Left cardiac atrium (tissue), 4 donors: ENCODE measurements at places on chromosomes 6 and 20.

DNA sequence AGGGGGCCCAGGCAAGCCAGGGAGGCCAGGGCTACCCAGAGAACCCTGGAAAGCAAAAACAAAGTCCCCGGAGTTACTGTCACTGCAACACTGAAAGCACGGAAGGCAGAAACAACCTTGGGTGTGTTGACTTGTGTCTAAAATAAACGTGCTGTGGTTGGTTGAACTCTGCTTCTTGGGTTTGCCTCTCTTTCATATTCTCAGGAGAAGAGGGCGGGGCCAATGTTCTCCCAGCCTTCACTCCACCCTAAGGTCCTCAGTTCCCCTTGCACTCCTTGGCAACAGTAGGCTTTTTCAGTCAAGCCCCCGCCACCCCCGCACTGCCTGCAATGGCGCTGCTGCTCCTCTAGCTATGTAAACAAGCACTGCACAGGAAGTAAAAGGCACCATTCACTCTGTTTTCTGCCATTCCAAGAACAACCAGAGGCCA lies 60.9 kb downstream of the COL9A1 start:
- no peak for DNase-seq

- no peak for DNase-seq
Observed at GRCh38 chr6:102381203-102381602, 987.7 kb downstream of the GRIK2 start.

- peak; percentile 75 for DNase-seq
Observed at GRCh38 chr20:4811661-4812181, 90.0 kb downstream of the PRND start.

DNA sequence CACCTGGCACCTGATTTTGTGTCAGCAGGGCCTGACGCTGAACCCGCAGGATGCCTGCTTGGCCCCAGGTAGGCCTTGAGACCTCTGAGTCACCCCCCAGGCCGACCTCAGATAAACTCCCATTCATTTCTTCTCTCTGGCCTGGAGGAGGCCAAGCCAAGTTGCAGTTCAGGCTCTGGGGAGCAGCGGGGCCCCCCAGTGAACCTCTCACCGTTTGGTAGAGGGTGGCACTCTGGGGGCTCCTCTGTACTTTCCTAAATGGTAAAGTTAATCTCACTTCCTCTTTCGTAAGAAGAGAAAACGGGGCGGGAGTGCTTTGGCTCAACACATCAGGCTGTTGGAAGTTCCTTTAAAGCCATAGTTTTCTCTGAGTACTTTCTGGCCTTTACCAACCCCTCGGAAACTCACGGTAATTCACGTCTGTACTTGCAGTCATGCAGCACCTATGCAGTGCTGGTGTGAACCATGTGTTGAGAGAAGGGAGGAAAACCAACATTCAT lies 2.8 kb downstream of the SIRPA start:
- DNase-seq = no peak

- no peak for DNase-seq
Observed at GRCh38 chr6:169591616-169592015, 110.2 kb downstream of the WDR27 start.

DNA sequence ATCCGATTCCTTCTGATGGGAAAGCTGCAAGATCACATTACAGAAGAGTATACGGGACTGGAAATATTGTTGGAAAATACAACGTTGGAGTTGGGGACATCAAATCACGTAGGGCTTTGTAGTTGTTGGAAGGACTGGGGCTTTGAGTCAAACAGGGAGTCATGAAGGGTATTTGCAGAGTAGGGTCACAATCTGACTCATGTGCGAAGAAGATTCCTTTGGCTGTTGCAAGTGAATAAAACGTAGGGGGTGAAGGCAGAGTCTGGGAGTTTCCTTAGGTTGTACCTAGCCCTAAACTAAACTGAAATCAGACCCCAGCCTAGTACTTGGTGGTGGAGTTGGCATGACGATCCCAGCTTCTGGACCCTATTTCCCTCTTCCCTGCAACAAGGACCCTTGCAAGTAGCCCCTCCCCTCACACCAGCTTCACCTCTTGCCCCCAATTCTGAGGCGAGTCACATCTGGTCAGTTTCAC lies 32.3 kb downstream of the SNX5 start:
- no peak for DNase-seq

- DNase-seq = no peak
Observed at GRCh38 chr6:89564752-89565427, 73.7 kb downstream of the LYRM2 start.
